ENCODE measurements at places on chromosomes 13 and 19. TPM values are rescaled to one million over a fixed set of nuclear protein-coding genes. Genes with fewer than 3 reads are reported as not detected.

Gene NCAN
- total RNA-seq, result 3.3 TPM

Gene KIR2DL3
- not detected for total RNA-seq

Gene LILRB4
- 1.0 TPM for total RNA-seq

Gene HSD17B14
- total RNA-seq, result 11.9 TPM

All from testis (tissue), 5 donors.